Activated CD8-positive, alpha-beta memory T cell treated with anti-CD3 and anti-CD28 coated beads, Interleukin-2, amount 10 ng/mL, durations not matched to agents 7 days and 5 days (primary cell): ENCODE measurements at places on chromosomes 1 and 21.
A peak's percentile ranks its signal among the peaks of the same experiment; 100 is the strongest.

DNA sequence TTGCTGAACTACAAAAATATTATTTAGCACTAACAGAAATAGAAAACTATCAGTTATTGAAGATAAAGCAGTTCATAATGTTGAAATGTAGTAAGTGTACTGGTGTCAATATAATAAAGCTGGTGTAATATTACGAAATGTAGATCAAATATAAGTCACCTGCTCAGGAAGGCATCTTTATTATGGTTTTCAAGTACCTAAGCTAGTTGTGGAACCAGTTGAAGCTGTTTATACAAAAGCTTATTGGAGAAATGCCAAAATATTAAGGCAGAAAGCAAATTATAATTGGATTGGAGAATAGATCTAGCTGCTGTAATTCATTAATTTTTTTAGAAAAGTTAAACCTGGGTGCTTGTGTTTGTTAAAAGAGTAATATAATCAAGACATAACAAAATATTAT, 6.2 kb upstream of the MARK1 start:
- H3K36me3 ChIP-seq = no peaks in the 10 kb centered on the region
- H3K27me3 ChIP-seq = peaks cover 42% of the 10 kb centered on the region
- H3K4me1 ChIP-seq = no peaks in the 10 kb centered on the region
- H3K27ac ChIP-seq = no peak overlapping the region
- no peak for DNase-seq

- no peak overlapping the region for H3K27ac ChIP-seq
- no peaks in the 10 kb centered on the region for H3K36me3 ChIP-seq
- peaks cover 18% of the 10 kb centered on the region for H3K4me1 ChIP-seq
- H3K4me3 ChIP-seq = no peak overlapping the region
These were observed 3.0 kb downstream of the RAB25 start for GRCh38 chr1:156063997-156064285.

GRCh38 chr1:25430967-25431881, 527 bp downstream of the MACO1 start:
- H3K27me3 ChIP-seq = no peaks in the 10 kb centered on the region
- DNase-seq = peak; percentile 81
- peak overlapping the region; percentile 42 for H3K27ac ChIP-seq
- H3K36me3 ChIP-seq = no peaks in the 10 kb centered on the region
- H3K4me3 ChIP-seq = peak overlapping the region; percentile 95

DNA sequence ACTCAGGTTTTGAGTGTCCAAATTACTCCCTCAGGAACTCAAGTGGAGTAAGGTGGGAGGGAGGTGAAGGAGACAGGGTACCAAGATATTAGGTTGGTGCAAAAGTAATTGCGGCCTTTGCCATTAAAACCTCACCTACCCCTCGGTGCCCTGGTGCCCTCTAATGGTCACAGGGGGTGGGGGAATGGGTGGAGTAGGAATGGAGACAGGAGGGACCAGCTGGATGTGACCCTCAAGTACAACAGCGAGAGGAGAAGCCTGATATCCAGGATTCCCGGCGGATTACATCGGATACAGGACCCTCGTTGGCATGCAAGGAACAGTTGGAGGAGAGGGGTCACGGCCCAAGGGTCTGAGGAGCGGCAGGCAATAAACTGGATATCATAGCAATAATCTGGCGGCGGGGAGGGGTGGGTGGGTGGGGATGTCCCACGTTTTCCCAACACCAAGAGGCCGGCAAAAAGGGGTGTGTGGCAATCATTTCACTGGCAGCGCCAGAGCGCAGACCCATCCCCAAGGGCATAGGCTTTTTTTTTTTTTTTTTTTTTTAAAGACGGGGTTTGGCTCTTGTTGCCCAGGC, 4.3 kb upstream of the ZBTB7B start:
- H3K27ac ChIP-seq = no peak overlapping the region
- H3K4me3 ChIP-seq = no peak overlapping the region
- no peak for DNase-seq
- H3K4me1 ChIP-seq = peaks cover 27% of the 10 kb centered on the region

DNA sequence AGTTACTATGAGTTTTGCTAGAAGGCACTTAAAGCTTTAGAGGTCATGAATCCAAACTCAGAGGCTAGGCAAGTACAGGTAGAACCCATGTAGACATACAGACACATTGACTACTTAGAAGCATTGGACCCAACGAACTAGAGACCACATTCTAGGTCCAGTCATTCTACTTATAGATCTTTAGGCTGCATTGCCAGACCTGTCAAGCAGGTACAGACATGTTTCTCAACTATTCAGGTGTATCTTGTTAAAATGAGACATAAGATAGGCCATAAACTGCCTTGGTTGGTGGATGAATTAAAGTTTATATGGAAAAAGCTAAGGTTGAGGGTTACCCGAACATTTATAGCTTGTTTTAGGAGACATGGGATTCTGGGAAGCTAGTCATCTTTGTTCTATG, 6.5 kb downstream of the ZP4 start:
- no peaks in the 10 kb centered on the region for H3K4me1 ChIP-seq
- DNase-seq = no peak
- no peak overlapping the region for H3K27ac ChIP-seq
- no peak overlapping the region for H3K4me3 ChIP-seq
